ENCODE measurements at places on chromosomes 5 and 9. TPM values are rescaled to one million over a fixed set of nuclear protein-coding genes. Genes with fewer than 3 reads are reported as not detected.

FAM120A gene
- total RNA-seq, result 93.1 TPM

- DNase-seq, result peak; percentile 94
Measured at GRCh38 chr9:14314929-14315874, 1.3 kb upstream of the NFIB start.

SPATA6L gene
- total RNA-seq, result 1.9 TPM

DNA sequence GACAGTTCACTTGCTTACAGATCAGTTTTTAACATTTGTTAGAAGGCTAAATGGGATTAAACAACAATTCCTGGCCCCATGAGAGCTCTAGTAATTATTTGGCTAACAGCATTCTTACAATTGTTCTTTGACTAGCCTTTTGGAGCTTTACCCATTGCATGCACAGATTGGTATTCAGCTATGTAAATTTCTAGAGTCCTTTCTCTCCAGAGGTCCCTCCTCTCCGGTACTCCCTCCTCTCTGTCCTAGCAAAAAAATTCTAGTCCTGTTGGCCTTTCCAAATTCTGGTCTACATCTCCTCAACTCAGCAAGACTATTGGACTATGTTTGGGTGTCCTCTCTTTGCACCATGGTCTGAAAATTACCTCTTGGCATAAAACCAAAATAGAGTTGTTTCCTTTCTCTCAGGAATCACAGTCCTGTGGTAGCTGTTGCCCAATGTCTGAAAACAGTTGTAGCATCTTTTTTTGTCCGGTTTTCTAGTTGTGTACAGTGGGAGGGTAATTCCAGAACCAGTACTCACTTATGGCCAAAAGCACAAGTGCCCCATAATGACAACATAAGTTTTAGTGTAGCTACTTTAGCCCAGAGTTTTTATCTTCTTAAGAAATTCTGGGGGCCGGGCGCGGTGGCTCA lies 18.1 kb downstream of the SAR1B start:
- no peak for DNase-seq

DNA sequence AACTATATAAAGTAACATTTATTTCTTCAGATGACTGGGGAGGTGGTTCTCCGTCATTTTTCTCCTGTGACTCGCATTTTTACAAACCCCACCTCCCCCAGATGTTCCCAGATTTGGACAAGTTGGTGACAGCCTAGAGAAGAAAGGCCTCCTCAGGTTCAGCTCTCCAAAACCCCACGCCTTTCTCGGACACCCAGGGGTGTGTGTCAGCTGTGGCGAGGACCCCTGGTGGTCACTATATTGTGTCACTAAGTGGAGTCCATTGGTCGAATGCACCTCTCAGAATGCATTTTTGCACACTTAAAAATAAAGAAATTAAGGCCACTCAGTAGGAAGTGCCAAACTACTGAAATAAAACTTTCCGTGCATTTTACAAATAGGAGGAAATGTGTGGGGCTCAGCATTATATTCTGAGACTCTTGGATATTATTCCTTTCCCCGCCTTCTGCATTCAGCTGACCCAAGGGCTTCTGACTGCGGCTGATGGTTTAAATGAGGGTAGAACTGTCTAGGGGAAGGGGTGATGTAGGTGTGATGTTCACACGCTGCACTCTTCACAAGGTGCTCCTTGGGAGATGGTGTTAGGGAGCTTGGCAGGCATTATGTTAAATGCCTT lies 47.6 kb downstream of the ACO1 start:
- DNase-seq, result no peak

SFXN1 gene
- 39.7 TPM for total RNA-seq

- DNase-seq, result no peak
Measured at GRCh38 chr5:106854105-106854687, 816.5 kb downstream of the EFNA5 start.

SOX30 gene
- total RNA-seq, result not detected

PHF24 gene
- total RNA-seq, result not detected

- no peak for DNase-seq
Measured at GRCh38 chr9:16921855-16922254, 51.4 kb upstream of the BNC2 start.

- no peak for DNase-seq
Measured at GRCh38 chr9:14043483-14043882, 270.5 kb downstream of the NFIB start.

GRCh38 chr5:112975721-112976431 lies 722 bp upstream of the DCP2 start:
- no peak for DNase-seq

ANXA1 gene
- total RNA-seq, result 193 TPM

- no peak for DNase-seq
Measured at GRCh38 chr5:79886456-79886855, 104.6 kb downstream of the MTX3 start.

GRIA1 gene
- 48.8 TPM for total RNA-seq

DNA sequence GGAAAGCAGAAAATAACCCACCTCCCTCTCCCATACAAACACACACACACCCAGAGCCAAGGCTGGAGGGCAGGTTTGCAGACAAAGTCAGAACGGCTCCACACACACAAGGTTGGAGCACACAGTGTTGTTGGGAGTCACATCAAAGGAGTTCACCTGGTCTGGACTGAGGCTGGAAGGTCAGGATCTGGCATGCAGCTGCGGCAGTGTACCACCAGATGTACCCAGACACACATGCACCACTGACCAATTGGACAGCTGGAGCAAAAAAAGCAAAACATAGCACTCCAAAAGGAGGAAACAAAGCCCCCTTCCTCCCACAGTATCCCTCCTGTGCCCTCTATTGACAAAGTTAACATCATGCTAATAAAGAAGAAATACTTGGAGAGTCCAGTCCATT lies 94.6 kb upstream of the KIF2A start:
- DNase-seq, result no peak

- no peak for DNase-seq
Measured at GRCh38 chr5:143168171-143168741, 235.2 kb downstream of the NR3C1 start.

GRCh38 chr9:120740132-120740531 lies 25.9 kb upstream of the MEGF9 start:
- no peak for DNase-seq

PHAX gene
- total RNA-seq, result 51.1 TPM

DNA sequence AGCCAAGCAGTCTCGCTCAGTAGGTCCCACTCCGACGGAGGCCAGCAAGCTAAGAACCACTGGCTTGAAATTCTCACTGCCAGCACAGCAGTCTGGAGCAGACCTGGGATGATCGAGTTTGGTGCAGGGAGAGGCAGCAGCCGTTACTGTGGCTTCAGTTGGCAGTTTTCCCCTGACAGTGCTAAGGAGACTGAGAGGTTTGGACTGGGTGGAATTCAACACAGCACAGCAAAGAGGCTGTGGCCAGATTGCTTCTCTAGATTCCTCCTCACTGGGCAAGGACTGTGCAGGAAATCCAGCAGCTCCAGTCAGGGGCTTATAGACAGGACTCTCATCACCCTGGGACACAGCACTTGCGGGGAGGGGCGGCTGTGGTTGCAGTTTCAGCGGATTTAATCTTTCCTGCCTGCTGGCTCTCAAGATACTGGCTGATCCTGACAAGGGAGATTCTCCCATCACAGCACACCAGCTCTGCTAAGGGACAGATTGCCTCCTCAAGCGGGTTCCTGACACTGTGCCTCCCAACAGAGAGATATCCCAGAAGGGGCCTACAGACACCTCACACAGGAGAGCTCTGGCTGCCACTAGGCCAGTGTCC lies 122.1 kb downstream of the YIPF5 start:
- DNase-seq, result no peak

CER1 gene
- not detected for total RNA-seq

IFNB1 gene
- total RNA-seq, result not detected

MARCOL gene
- total RNA-seq, result not detected

NXNL2 gene
- total RNA-seq, result 0.32 TPM

FOXI1 gene
- not detected for total RNA-seq

DNA sequence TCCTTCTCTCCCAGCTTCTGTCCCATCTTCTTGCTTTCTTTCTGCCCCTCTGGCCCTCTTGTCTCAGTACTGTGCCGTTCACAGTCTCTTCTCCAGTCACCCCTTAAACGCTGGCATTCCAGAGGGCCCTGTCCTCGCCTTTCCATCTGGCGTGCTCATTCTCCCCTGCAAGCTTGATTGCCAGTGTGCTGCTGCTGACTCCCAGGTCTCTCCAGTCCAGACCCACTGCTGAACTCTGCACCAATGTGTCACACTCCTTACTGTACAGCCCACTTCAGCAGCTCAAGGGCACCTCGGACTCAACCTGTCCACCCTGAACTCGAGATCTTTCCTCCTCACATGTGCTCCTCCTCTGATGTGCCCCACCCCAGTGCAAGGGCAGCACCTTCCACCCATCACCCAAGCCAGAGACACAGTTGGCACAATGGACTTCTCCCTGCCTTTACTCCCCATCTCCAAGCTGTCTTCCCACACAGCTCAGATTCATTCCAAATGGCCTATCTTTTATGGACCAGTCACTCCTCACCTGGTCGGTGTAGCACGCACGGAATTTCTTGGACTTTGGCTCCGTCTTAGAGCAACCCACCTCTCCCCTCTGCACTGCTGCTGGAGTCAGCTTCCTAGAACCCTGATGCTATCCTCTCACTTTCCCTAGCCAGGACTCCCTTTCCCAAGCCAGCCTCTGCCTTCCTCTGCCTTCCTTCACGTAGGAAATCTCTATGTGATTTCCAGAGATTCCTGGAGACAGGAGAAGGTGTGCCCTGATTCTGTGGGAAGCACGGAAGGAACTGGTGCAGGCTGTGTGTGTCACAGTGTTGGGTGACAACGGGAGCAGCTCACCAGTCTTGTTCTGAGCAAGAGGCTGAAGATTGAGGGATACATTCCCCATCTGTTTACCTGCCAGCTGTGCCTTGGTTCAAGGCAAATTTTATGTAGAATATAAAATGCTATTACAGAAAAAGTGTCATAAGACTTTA lies 26.0 kb upstream of the SLC2A8 start:
- no peak for DNase-seq

GRCh38 chr5:90802474-90803317 lies 244.1 kb downstream of the ADGRV1 start:
- DNase-seq, result no peak

DNA sequence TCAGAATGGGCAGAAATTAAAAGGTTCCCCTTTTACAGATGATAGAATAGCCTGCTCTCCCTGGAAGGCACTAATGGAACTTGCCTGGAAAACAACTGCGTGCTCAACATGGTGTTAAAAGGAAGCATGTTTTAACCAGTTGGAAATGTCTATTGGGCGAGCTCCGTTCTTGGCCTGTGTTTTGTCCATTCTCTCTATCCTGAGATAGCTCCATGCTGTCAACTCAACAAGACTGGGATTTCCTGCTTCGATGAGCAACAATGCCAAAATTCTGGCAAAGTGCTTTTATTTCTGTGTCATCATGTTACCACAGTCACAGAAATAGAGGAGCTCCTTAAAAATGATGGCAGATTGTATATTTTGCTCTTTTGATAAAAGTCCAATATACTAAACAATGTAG lies 198.3 kb downstream of the PLK2 start:
- DNase-seq, result no peak

TICAM2 gene
- total RNA-seq, result 2.8 TPM

DNA sequence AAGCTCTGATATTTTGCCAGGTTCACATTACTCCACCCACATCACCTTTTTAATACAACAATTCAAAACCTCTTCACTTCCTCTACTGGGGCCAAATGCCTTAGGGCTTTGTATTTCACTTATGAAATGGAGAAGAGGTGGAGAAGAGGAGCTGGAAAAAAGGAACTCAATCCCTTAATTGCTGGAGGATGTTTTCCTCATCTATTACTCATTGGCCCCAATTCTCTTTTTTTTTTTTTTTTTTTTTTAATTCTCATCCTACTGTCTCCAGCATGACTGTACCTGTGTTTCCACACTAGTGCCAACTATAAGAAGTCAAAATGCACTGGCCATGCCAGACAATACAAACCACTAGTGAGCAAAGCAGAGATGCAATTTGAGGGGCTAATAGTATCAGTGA lies 20.9 kb downstream of the FAM13B start:
- no peak for DNase-seq

DNA sequence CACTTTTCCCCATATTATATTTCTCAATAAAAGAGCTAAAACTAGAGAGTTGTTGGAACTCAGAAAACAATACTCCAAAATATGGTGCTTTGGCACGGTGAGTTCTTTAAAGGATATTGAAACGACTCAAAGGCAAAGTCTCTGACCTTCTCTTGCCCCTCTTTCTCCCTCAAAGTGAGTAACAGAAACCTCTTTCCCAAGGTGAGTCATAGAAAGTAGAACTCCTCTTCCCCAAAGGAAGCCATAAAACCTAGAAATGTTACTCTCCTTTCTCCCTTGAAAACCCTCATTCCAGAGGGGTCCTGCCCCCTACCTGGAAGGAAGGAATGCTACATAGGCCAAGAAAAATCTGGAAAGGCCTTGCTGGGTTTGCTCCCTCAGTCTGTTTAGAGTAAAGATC lies 47.5 kb downstream of the RAPGEF6 start:
- no peak for DNase-seq
